GOT3 (cell line): ENCODE measurements at places on chromosomes 4 and X.

DNA sequence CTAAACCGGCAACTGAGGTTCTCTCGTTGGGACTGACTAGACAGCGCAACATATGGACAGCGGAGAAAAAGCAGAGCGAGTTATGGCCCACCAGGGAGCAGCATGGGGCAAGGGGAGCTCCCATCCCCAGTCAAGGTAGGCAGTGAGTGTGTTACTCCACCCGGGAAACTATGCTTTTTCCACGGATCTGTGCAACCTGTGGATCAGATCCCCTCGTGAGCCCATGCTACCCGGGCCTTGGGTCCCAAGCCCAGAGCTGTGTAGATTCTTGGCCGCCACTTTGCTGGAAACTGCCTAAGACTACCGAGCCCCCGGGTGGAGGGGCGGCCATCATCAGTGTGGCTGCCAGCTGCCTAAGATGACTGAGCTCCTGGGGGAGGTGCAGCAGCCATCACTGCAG, 140.9 kb downstream of the PAPSS1 start:
- DNase-seq: no peak

DNA sequence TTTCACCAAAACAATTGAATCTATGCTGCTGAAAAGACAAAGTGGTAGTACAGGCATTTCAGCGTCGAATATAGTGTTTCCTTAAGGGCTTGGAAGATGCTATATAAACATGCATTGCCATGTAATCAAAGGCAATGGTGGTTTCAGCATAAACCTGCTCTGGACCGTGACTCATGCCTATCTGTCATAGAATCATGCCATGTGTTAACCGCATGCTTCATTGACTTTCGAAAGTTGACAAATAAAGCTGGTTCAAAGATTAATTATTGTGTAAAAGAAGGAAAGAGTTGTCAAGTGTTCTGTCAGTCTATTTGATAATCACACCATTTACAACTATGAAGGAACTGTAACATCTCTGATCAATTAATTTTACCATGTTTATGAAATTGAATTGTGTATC, 83.2 kb downstream of the FUNDC1 start:
- no peak for DNase-seq

- no peak for DNase-seq
Measured at GRCh38 chr4:88746206-88746605, 48.6 kb upstream of the NAP1L5 start.

- DNase-seq: no peak
Measured at GRCh38 chrX:78693012-78693411, 33.9 kb upstream of the RTL3 start.

DNA sequence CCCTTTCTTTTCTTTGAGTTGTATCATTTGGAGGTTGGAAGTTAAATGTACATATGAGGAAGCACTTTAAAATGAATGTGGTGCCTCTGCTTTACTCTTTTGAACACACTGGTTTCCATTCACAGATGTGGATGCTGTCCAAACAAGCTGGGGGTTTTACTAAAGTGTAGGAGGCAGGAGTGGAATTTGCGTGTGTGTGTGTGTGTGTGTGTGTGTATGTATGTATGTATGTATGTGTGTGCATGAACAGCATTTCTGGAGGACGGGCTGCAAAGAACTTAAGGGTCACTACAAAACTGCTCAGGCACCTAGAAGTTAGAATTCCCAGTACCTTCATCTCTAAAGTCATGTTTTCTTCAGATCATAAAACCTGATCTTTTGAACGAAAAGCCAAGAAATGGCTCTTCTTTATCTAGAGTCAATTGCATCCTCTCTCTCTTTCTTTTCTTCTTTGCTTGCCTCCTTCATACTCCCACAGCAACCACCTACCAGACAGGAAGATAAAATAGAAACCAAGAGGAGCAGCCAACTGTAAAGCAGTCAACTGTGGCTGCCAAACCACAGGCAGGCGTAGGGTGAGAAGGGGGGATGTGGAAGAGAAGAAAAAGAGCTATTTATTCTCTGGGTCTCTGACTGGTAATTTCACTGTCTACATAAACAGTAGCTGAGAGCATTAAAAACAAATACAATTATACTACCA, 177.0 kb upstream of the RASGEF1B start:
- DNase-seq: no peak

DNA sequence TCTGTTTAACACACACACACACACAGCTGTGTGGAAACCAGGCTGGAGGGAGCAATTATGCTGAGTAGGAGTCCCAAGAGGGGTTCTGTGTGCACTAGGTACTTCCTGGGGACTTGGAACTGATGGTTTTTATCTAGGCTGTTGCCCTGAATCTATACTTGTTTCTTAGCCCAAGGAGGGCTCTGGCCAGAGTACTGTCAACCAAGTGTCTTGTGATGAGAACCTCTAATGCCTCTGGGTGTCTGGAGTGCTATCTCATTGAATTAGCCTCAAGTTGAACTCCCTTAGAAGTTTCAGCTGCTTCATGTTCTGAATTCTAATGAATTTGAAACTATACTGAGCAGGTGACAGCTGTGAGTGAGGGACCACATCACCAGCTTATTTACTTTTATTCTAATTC, 16.6 kb downstream of the ARHGAP24 start:
- no peak for DNase-seq

GRCh38 chr4:21290562-21290961, 590.3 kb downstream of the PACRGL start:
- DNase-seq: no peak

- no peak for DNase-seq
Measured at GRCh38 chr4:155889031-155889793, 14.3 kb upstream of the TDO2 start.

DNA sequence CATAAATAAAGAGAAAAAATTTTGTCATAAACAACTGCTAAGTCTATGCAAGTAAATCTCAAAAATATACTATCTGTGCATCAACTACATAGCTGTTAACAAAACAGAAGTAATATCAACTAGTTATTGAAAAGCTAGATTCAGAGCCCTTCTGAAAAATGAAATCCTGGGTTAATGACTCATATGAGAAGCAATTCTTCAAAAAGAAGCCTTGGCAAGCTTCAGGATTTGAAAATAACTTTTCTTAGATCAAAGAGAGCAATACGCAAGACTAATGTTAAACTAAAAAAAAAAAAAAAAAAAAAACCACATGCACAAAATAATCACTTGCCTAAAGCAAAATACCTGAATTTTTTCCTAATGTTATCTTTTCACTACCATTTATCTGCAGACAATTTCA, 566.1 kb upstream of the BOD1L1 start:
- no peak for DNase-seq

- DNase-seq: no peak
Measured at GRCh38 chr4:157978680-157979361, 194.0 kb downstream of the GASK1B start.

GRCh38 chr4:87068583-87069021, 133.8 kb downstream of the AFF1 start:
- no peak for DNase-seq

DNA sequence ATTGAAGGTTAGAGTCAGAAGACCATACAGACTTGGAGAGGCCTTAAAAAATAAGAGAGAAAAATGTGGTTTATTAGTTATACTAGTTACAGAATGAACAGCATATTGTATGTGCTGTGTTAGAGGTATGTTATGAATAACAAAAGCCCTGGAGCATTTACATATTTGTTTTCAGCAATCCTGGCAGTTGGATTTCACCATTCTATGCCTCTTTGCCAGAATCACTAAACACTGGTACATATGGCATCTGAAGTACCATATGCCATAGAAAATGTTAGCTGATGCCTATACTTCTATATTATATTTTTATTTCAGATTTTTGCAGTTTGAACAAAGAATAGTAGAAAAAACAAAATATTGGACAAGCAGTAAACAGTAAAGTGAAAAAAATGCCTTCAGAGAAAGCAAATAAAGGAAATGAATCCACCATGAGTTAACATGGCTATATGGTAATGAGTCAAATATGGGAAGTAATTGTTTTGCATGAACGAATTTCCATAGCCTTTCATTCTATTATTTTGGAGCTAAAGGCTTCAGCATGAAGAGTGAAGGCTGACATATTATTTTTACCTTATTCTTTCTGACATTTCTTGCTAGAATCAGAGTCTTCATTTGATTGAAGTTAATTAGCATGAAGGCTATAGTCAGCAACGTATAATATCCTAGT, 41.9 kb upstream of the PRDM8 start:
- DNase-seq: no peak

DNA sequence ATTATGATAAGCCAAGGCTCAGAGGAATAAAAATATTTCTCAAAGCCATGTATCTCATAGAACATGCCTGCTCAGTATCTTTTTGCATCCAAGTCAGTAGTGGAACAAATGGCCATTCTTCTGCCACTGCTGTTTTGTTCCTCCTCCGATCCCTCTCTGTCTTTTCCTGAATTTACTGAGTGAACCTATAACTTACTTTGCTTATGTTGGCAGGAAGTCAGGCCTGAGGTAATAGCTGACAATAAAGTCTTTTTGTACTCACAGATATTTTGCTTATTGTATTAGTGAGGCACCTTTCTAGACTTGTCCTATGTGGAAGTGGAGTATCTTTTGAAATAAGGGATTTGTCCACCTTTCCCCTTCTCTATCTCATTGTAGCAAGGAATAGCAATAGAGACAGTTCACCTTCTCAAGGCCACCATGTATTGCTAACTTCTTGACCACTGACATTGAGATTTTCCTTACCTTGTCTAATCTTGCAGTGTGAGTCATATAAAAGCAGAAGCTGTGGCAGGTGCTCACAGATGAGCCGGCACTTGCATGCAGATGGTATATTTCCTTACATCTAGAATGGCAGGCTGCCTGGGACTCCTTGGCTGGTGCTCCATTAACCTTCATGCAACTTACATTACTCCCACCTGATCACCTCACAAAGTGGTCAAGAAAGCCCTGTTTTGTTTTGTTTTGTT, 68.2 kb downstream of the AGTR2 start:
- DNase-seq: no peak

DNA sequence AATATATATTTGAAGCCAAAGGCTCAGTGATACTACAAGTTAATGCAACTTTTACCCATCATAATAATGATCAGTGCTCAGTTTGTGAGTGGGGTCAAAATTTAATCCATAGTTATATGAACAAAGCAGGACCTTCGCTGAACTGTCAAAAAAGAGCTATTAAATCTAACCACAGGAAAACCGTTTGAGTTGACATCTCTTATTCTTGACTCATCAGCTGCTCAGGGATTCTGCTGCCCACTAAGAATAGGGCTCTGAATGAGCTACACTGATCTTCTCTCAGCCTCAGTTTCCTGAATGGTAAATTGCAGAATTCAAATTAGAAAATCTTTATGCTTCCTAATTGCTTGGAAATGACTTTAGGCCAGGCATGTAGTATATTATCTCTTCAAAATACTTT, 44.9 kb upstream of the NAP1L5 start:
- DNase-seq: no peak

DNA sequence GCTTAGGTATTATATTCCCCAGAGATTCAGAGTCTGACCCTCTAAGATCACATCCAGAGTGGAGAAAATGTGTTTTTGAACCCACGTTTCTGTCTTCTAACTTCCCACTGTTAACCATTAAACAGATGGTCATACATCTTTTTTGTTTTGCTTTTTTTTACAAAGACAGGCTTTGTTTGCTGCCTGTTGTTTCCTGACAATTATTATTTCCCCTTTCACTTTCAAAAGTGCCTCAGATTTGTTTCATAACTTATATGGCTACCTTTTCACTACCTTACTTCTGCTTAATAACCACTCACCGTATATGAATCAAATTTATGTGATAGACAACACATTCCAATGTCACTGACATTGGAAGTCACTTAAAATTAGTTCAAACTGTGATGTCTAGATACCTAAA, 142.2 kb downstream of the HS3ST1 start:
- DNase-seq: no peak

- no peak for DNase-seq
Measured at GRCh38 chr4:16843831-16844508, 54.5 kb downstream of the LDB2 start.

DNA sequence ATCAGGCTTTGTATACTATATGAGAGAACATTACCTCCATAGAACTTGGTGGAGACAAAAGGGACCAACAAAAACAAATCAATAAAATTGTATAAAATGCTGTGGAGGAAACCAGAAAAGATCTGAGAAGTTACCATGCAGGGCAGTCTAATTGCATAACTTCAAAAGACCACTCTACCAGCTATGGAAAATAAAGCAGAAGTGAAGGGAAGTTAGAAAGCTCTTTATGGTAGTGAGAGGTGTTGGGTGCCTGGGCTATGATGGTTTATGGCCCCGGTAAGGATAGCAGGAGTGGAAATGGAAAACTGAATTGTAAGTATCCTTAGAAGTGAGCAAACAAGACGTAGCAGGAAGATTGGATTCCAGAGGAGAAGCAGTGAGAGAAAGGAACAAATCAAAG, 3.1 kb downstream of the TMEM184C start:
- DNase-seq: no peak

- no peak for DNase-seq
Measured at GRCh38 chr4:2942037-2942531, 21.1 kb downstream of the NOP14 start.

GRCh38 chr4:3660928-3661515, 105.2 kb upstream of the ADRA2C start:
- DNase-seq: no peak

DNA sequence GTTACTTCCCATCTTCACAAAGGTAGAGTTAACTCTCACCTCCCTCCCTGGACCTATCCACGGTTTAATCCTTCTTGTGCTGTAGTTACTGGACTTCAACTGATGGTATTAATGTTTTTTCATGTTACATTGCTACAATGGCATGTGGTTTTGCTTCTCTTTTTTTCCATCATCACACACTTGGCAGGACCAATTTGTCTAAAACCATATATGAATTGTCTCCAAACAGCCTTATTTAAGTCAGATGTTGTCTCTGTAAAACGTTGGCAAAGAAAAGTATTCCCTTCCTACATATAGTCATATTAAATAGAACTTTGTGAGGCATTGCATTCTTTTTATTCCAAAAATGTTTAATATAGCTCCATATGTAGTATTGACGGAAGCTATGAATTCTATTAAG, 15.5 kb downstream of the PRRG1 start:
- DNase-seq: no peak

DNA sequence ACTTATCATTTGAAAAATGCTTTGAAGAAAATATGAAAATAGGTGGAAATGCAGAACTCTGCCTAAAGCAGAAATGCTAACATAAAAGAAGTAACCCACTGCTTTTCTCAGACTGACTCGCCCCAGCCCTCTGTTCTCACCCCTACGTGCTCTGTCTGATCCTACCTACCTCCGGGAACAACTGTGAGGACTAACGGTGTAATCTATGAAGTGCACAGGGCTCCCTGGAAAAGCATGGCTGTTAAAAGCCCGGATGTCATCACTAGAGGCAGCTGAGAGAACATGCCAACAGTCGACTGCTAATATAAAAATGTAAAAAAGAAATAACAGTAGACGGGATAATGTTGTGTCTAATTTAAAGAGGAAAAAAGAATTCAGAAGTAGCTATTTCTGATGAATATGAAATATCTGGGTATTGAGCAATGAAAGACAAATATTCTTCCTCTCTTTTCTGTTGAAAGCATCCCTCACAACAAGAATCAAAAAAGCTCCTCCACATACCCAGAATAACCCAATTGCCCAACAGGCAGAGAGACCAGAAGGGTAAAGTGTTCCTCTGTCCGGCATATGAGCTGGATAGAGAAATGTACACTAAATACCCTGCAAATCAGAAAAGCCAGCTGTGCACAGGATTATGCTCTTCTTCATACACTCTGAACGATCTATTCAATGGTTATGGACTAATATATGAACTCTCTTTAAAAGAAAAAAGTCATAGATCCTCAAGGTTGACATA, 130.7 kb downstream of the TSPAN5 start:
- no peak for DNase-seq

- DNase-seq: no peak
Measured at GRCh38 chr4:98485816-98486345, 172.5 kb downstream of the TSPAN5 start.
